ENCODE measurements at places on chromosomes 7 and 10. TPM values are rescaled to one million over a fixed set of nuclear protein-coding genes. Genes with fewer than 3 reads are reported as not detected.

Gene GJD4
- 0.33 TPM for total RNA-seq

DNA sequence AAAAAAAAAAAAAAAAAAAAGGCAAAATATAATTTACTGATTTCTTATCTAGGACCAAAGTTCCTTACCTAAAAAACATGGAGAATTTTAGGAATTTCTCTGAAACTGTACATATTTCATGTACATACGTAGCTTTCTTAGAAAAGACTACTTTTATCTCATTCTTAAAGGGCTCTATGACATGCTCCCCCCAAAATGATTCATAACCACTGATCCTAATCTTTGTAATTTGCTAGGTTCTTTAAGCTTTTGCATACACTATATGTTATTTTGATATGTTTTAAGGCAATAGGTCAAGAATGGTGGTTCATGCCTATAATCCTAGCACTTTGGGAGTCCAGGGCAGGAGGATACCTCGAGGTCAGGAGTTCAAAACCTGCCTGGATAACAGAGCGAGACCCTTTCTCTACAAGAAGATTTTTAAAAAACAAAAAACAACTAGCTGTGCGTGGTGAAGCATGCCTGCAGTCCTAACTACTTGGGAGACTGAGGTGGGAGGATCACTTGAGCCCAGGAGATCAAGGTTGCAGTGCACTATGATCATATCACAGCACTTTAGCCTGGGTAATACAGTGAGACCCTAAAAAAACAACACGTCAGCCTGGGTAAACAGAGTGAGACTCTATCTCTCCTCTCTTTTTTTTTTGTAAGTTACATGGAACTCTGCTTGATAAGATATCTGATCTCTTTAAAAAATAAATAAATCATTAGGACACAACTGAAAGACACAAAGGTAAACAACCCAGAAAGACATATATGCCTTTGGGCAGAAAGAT lies 54.8 kb downstream of the ATAD1 start:
- no peak for DNase-seq

- peak; percentile 100 for DNase-seq
Measured at GRCh38 chr10:61271127-61271780, 181.9 kb downstream of the TMEM26 start.

Gene ENTPD1
- not detected for total RNA-seq

Gene LLCFC1
- total RNA-seq: not detected

Gene TEX36
- total RNA-seq: not detected

DNA sequence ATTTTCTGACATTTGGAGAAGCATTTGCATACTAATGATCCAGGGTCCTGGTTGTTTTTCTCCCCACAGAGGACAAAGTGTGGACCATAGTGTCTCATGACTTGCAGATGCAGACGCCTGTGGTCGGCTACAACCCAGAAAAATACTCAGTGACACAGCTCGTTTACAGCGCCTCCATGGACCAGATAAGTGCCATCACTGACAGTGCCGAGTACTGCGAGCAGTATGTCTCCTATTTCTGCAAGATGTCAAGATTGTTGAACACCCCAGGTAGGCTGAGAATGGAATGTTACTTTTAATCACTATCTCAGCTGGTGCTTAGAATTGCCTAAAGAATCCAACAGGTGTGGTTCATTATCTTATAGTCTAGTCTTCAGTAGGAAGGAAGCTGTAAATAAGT lies 951.5 kb upstream of the C7orf33 start:
- DNase-seq: no peak

DNA sequence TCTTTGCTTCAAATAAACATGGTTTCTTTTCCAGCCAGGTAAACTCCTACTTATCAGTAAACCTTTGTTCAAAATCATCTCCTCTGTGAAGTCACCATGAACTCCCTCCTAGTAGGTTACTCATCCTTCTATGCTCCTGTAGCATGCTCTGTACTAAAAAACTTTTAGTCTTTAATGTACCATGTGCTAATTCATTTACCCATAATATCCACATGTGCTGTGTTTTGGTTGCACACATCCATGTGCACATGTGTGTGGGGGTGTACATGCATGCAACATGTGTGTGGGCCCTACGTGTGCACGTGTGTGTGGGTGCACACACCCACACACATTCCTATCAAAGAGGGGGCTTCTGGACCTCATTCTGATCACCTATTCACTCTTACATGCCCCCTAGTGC lies 259.9 kb upstream of the SP4 start:
- no peak for DNase-seq

- no peak for DNase-seq
Measured at GRCh38 chr10:97142834-97143233, 42.9 kb downstream of the SLIT1 start.

- DNase-seq: peak; percentile 15
Measured at GRCh38 chr7:20834656-20835055, 48.0 kb upstream of the SP8 start.

GRCh38 chr7:115216652-115217051 lies 294.8 kb downstream of the MDFIC start:
- no peak for DNase-seq

DNA sequence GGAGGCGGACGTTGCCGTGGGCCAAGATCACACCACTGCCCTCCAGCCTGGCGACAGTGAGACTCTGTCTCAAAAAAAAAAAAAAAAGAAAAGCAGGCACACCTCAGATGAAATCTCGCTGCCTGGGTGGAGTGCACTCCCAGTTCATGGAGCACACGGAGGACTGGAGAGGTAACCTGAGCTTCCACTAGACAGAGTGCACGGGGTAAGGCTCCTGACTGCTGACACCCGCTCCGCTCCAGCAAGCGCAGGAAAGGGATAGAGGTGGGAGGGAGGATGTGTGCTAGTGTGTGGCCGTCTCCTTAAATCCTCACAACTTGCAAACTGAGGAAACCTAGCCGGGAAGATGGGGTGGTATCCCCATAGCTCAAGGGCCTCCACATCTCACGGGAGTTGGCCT lies 50.8 kb downstream of the FAM53B start:
- no peak for DNase-seq

Measured in PC-3 (cell line).